ENCODE measurements at places on chromosomes 6 and 20. TPM values are rescaled to one million over a fixed set of nuclear protein-coding genes. Genes with fewer than 3 reads are reported as not detected.

The TINAG gene
- not detected for total RNA-seq

The CLDN20 gene
- not detected for total RNA-seq

The POM121L2 gene
- total RNA-seq: not detected

The FRMD1 gene
- total RNA-seq: 0.15 TPM

GRCh38 chr6:142376115-142376514, 74.3 kb downstream of the ADGRG6 start:
- H3K36me3 ChIP-seq: peaks cover 8% of the 10 kb centered on the region
- H3K4me3 ChIP-seq: no peak overlapping the region
- no peak for DNase-seq
- no peaks in the 10 kb centered on the region for H3K27me3 ChIP-seq
- peak overlapping the region; percentile 100 for H3K27ac ChIP-seq

- DNase-seq: no peak
- H3K4me3 ChIP-seq: no peak overlapping the region
- H3K27me3 ChIP-seq: peaks cover 32% of the 10 kb centered on the region
Measured at GRCh38 chr6:109503327-109504224, 20.6 kb upstream of the ZBTB24 start.

GRCh38 chr6:39348740-39349139, 26.2 kb upstream of the KCNK16 start:
- H3K27ac ChIP-seq: no peak overlapping the region
- DNase-seq: no peak
- H3K27me3 ChIP-seq: no peaks in the 10 kb centered on the region
- H3K36me3 ChIP-seq: no peaks in the 10 kb centered on the region
